ENCODE measurements at places on chromosomes 6 and 20. TPM values are rescaled to one million over a fixed set of nuclear protein-coding genes. Genes with fewer than 3 reads are reported as not detected.

The SAPCD1 gene
- total RNA-seq = 2.8 TPM

The CCND3 gene
- total RNA-seq = 51.3 TPM

The PYGB gene
- total RNA-seq = 41.1 TPM

The KPNA5 gene
- total RNA-seq = 2.6 TPM

The NKX2-4 gene
- total RNA-seq = 1.1 TPM

The NR2E1 gene
- total RNA-seq = 0.39 TPM

The C6orf163 gene
- 0.12 TPM for total RNA-seq

The SIRPD gene
- not detected for total RNA-seq

The ADRM1 gene
- 203 TPM for total RNA-seq

The RREB1 gene
- total RNA-seq = 5.3 TPM

The HTR1E gene
- total RNA-seq = not detected

The RGL2 gene
- 17.5 TPM for total RNA-seq

The SOX18 gene
- 0.19 TPM for total RNA-seq

The STX7 gene
- total RNA-seq = 7.9 TPM

The ERVFRD-1 gene
- not detected for total RNA-seq

The ABHD16A gene
- total RNA-seq = 28.0 TPM

The WFDC10B gene
- not detected for total RNA-seq

The COL19A1 gene
- 1.5 TPM for total RNA-seq

The PAK5 gene
- 0.21 TPM for total RNA-seq

The CLDN20 gene
- not detected for total RNA-seq
